ENCODE measurements at places on chromosomes 2 and 18.

- no peak for DNase-seq
These were observed 179.9 kb upstream of the NETO1 start for GRCh38 chr18:73047688-73048087.

DNA sequence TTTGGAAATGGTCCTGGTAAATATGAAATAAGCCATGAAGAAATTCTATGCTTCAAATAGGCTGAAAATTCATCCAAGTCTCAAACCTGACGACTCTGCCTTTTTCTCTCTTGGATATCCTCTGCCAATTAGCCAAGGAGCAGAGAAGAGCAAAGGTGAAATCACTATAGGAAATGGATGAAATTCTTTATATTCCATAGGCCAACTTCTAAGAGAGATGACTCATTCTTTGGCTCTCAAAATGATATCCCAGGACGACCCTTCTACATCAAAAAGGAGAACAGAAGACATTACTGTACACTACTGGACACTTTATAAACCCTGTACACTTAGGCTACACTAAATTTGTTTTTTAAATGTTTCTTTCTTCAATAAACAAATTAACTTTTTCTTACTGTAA, 22.7 kb downstream of the PDE1A start:
- DNase-seq, result no peak

DNA sequence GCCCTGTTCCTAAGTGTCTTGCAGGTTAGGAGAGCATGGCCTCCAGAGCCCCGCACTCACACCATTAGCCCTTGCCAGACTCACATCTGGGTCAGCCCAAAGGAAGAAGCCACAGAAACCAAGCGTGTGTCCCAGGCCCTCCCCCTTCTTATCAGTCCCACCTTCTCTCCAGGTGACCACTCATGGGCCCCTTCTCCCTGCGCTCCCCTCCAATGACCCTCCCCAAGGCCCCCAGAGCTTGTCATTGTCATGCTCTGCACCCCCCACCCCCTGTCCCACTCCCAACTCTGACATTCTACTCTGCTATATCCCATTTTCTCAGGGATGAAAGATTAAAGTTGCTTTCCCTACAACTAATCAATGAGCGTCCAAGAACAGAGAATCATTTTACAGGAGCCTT, 30.1 kb downstream of the CAPN14 start:
- DNase-seq, result no peak

DNA sequence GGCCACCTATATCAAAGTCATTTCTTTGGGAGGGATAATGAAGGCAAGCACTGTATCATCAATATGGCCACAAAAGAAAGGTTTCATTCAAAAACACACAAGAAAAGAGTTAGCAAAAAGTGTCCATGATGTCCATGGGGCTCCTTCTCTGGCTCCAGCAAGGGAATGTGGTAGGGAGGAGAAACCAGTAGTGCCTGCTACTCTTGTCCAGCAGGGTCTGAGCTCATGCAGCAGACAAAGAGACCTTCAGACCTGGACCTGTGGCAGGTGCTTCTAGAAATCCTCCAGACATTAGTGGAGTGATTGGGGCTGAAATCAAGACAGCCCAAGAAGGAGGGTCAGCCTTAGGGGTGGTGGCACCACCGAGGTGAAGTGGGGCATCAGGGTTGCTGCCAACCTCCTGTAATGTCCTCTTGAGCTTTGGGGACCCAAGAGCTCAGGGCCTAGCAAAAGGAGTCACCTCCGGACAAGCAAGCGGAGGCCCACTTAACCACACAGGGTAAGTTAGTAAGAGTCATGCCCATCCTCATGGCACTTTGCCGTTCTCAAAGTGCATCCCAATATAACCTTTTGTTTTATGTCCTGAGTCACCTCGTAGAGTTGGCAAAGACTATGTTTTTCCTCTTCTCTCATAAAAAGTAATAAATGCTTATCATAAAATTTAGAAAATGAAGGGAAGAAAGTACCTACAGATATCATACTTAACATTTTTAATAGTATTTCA, 112.6 kb upstream of the YPEL5 start:
- DNase-seq, result no peak

DNA sequence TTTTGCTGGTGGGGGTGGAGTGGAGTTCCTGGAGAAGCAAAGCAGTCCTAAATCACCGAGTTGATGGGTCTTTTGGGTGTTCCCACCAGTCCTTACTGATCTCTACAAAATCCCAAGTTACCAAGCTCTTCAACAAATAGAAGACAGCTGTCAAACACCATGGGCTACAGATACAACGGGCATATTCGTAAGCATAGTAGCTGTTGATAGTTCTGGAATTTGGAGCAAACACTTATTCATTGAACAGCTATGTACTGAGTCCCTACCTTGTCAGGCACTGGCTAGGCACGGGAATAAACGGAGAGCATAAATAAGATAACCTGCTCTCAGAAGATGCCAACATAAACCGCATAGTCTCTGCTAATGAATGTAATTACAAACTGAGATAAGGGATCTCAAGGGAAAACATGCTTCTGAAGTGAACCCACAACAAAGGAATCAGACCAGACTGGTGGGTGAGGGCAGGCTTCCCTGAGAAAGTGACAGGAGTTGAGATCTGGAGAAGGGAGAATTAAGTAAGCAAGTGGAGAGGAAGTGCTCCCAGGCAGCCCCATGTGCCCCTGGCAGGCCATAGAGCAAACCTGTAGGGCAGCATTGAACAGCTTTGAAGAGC, 947 bp upstream of the ANKRD44 start:
- DNase-seq, result no peak

GRCh38 chr2:65919550-65920188, 487.3 kb upstream of the SPRED2 start:
- no peak for DNase-seq

GRCh38 chr2:241033336-241033987, 35.0 kb downstream of the SNED1 start:
- DNase-seq, result no peak

- DNase-seq, result no peak
These were observed 13.1 kb downstream of the ZNF892 start for GRCh38 chr2:95220449-95220848.

DNA sequence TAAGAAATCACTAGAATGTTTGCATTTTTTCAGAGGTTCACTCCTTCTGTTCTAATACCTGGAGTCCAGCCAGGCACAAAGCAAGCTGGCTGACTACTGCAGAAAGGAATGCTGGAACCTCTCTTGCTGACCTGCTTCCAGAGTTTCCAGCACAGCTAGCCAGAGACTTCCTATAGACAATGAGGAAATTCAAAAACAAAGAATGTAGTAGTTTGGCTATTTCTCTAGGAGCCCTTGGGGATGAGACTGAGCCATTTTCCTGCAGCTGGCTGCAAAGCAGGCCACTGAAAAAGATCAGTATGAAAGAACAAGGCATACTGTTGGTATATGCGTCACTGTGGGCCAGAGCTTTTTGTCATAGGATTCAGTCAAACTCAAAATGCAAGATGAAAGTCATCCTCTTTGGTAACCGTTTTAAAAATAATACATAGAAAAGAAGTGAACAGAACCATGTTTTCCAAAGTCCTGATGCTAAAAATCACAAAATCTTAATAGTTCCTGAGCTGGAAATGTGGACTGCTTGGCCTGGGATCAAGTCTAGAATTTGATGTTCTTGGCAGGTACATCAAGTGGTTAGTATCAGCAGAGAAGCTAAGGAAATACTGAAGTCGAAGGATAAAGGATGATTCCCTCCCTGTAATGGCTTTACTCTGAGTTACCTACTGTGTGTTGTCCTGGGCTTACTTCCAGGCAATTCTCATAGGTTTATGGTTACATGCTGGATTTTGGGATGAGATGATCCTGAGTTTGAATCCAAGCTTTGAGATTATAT, 9.0 kb upstream of the DSEL start:
- no peak for DNase-seq

DNA sequence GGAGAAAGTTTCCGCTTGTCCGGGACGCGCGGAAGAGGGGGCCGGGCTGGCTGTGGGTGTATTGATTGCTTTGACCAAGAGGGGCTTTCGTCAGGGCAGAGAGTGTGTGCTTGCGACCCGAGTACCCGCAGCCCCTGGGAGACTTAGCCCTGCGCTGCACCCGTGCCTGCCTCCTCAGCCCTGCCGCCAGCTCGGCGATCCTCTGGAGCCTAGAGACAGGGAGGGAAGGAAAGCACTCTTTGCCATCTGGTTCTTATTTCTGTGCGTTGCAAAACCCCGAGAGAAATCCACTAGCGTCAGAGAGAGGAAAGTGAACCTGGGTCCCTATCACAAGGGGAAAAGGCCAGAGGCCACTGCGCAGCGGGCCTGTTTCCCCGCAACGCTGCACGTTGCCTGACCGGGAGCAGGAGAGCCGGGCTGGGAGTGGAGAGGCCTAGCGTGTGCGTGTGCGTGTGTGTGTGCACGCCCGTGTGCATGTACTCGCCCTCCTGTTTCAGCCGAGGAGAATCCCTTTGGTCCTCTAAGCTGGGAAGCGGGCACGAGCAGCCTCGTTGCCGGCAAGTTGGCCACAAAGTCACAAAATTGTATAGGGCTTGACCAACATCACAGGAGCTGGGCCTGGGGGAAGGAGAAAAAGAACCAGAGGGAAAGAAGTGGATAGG, 1.7 kb downstream of the SIX3 start:
- no peak for DNase-seq

DNA sequence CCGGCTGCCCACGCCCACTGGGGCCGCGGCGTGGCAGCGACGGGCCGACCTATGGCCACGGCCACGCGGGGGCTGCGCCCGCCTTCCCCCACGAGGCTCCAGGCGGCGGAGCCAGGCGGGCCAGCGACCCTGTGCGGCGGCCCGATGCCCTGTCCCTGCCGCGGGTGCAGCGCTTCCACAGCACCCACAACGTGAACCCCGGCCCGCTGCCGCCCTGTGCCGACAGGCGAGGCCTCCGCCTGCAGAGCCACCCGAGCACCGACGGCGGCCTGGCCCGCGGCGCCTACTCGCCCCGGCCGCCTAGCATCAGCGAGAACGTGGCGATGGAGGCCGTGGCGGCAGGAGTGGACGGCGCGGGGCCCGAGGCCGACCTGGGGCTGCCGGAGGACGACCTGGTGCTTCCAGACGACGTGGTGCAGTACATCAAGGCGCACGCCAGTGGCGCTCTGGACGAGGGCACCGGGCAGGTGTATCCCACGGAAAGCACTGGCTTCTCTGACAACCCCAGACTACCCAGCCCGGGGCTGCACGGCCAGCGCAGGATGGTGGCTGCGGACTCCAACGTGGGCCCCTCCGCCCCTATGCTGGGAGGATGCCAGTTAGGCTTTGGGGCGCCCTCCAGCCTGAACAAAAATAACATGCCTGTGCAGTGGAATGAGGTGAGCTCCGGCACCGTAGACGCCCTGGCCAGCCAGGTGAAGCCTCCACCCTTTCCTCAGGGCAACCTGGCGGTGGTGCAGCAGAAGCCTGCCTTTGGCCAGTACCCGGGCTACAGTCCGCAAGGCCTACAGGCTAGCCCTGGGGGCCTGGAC, 253.2 kb downstream of the GLI2 start:
- no peak for DNase-seq

GRCh38 chr18:58865033-58865590, 435 bp downstream of the ZNF532 start:
- DNase-seq, result no peak

- DNase-seq, result no peak
These were observed 22.7 kb downstream of the IAH1 start for GRCh38 chr2:9497017-9497416.

- no peak for DNase-seq
These were observed 142.0 kb downstream of the MBD5 start for GRCh38 chr2:148162871-148163270.

Measured in activated naive CD4-positive, alpha-beta T cell treated with Interleukin-2 at 50 U/mL for 16 hours (primary cell).